ENCODE measurements at places on chromosomes 2 and 18. TPM values are rescaled to one million over a fixed set of nuclear protein-coding genes. Genes with fewer than 3 reads are reported as not detected.

Gene GALR1
- polyA plus RNA-seq: under 0.01 TPM

DNA sequence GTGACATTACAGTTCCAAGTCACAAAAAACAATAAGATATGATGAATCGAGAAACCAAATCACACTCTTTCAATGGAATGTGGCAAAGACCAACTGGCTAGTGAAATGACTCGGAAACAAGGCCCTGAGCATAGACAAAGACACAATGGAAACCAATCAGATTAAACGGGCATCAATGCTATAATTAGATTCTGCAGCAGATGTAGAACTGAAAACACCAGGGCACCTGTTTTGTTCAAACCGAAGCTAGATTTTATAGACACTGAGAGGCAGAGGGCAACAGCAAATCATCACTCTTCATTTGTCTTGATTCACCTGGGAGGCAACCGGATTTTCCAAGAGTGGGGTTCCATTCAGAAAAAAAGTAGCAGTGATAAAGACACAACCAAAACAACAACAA lies 92.8 kb upstream of the BARD1 start:
- DNase-seq: no peak

DNA sequence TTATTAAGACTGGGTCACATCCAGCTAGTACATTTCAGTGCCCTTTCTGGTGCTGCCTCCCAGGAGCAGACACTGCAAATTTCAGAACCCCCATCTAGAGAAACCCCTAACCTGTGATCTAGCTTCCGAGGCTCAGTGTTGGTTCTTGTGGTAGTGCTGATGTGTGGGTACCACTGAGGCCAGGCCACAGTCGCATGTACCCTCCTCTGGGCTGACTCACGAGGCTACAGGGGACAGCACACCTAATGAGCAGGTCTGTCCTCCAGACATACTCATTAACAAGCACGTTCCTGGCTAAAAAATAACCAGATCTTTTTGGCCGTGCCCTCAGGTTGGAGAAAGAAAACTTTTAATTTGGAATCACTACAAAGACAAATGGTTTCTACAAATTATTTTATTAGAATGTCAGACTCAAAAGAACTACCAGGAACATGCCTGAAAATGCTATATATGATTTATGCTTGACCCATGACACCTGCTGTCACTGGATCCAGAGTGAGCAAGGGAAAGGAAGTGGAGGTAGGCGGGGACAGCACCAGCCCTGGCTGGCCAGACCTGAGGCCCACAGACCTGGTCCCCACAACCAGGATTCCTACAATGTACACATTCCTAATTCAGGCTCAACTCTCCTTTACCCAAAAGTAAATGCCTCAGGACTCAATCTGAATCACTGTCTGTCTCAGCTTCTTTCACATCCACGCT lies 8.5 kb downstream of the CIAO1 start:
- DNase-seq: no peak

GRCh38 chr2:202178346-202178958 lies 59.9 kb downstream of the SUMO1 start:
- DNase-seq: peak; percentile 59

- DNase-seq: no peak
Measured at GRCh38 chr2:138267161-138267901, 234.2 kb upstream of the SPOPL start.

Gene CHRND
- not detected for polyA plus RNA-seq

GRCh38 chr18:78603102-78603983 lies 376.3 kb upstream of the SALL3 start:
- no peak for DNase-seq

Gene NEB
- 0.99 TPM for polyA plus RNA-seq

DNA sequence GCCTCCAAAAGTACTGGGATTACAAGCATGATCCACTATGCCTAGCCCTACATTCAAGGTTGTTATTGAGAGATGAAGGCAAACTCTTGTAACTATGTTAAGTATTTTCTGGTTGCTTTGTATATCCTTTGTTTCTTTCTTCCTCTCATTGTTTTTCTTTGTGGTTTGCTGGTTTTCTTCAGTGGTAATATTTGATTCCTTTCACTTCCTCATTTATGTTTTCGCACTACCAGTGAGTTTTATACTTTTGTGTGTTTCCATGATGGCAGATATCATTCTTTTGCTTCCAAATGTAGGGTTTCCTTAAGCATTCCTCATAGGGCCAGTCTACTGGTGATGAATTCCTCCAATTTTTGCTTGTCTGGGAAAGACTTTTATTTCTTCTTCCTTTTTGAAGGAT lies 90.2 kb downstream of the NCK2 start:
- no peak for DNase-seq

Gene NEUROD1
- 8.7 TPM for polyA plus RNA-seq

Gene NAT8
- polyA plus RNA-seq: 0.09 TPM

DNA sequence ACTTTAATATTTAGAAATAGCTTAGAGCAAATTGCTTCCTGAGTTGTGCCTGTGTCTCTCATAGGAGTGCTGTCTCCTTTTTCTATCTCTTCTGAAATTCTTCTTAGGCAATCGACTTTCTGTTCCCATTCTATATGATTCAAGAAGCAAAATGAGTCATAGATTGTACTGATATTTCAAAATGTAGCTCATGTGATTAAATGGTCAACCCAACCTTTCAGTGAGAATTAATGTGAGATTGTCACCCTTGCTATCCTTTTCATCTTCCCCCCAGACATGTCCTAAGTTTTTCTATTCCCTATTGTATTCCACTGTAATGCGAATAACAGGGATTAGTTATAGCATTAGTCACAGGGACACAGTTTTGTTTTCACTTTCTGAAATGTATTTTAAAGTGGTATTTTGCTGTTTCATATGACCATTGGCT lies 413.6 kb downstream of the THSD7B start:
- DNase-seq: no peak

Gene IRS1
- 4.0 TPM for polyA plus RNA-seq

DNA sequence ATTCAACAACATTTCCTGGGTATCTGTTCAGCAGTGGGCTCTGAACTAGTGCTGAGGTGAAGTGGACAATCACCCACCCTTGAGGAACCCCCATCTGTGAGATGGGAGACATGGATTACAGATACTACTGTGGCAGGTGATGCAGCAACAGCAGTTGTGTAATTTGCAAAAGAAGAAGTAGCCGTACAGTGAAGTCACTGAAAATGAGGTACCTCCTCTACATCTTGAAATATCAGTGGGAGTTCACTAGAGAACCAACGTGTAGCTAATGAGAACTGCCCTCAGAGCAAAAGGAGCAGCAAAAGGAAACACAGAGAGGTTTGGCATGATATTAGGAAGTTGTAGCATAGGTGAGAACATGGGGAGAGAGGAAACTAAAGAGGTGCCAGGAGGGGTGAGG lies 41.3 kb downstream of the VSNL1 start:
- no peak for DNase-seq

- DNase-seq: no peak
Measured at GRCh38 chr18:60684843-60685513, 312.4 kb upstream of the MC4R start.

GRCh38 chr2:43041173-43041591 lies 185.2 kb downstream of the ZFP36L2 start:
- DNase-seq: no peak

Gene NR4A2
- 4.1 TPM for polyA plus RNA-seq

DNA sequence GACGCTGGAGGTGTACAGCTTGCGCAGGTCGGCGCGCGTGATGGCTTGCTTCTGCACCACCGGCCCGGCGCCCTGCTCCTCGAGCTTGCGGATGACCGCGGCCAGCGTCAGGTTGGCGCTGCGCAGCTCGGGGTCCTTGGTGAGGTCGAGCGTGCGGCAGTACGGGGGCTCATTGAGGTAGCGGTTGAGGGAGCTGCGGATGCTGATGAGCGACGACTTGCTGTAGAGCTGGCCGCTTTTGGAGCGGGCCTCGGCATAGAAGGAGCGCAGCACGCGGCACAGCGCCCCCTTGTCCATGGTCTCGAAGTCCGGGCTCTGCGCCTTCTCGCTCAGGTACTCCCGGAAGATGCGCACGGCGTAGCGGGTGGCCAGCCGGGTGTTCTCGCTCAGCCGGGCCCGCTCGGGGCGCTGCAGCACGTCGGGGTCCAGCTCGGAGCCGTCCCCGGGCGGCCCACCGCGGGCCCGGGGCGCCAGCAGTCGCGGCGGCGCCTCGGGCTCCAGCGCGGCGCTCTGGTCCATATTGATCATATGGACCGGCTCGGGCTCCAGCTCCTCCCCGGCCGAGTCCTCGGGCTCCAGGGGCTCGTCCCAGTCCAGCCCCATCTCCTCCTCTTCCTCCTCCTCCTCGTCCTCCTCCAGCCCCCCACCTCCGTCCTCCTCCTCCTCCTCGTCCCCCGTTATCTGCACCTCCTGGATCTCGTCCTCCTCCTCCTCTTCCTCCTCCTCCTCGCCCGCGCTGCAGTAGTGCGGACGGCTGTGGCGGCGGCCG lies 523 bp downstream of the KCTD1 start:
- DNase-seq: peak; percentile 77

Gene UGT1A4
- not detected for polyA plus RNA-seq

Gene ITGB1BP1
- polyA plus RNA-seq: 27.2 TPM

- DNase-seq: no peak
Measured at GRCh38 chr2:100135415-100135814, 7.0 kb downstream of the AFF3 start.

Gene SGO2
- 0.27 TPM for polyA plus RNA-seq

DNA sequence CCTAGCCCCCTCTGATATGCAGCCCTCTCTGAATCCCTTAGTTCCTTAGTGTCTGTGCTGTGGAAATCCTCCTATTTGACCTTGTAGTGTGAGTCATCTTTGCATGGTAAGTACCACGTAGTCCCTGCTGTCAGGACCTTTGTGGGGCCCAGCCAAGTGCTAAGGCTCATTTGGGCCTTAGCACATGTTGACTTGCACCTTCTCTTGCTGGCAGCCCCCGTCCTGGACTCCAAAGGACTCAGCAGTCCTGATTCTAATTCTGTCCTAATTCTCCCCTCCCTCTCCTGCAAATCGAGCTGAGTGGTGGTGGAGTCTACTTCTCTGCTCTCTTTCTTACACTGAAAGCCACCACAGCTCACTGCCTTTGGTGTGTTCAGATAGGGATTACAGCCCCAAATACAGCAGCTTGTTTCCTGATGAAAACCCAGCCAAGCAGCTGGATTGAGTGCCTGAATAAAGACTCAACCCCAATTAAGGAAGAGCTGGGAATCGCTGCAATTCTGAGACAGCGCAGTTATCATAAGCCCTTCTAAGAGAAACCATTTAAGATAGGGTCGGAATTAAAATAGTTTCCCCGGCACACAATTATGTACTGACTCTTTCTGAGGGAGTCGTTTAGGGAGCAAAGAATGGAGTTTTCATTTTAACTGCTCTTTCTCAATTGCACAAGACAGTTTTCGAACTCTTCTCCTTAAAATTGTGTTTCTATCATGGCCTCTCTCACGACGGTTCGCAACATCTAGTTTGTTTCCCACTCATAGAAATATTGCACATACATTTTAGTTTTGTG lies 215.6 kb upstream of the TNP1 start:
- no peak for DNase-seq

DNA sequence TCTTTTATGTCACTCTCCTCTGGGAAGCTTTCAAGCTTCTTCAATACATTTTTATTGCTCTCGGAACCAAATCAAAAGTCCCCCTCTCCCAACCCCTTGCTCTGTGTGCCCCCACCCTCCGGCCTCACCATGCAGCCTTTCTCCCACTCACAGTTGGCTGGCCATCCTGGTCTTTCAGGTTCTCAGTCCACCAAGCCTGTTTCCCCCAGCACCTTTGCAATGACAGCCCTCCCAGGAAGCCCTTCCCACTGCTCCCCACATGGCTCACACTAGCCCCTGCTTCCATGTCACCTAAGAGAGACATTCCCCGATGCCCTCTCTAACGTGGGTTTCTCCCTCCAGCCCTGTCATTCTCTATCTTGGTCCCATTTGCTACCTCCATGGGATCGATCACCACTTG lies 266.6 kb downstream of the SRBD1 start:
- DNase-seq: no peak

DNA sequence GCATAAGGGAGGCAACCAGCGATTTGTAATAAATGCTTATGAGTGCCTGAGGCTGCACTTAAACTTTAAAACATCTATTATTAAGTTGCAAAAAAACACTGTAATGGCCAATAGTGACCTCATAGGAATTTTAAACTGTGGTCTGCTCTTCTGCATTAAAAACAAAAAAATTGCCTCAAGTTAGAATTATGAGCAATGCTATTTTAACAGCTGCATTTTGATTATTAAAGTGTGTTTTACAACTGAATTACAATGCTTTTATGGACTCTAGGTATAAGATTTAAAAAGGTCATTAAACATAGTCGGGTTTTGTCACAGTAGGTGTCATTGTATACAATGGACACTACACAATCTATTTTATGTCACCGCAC lies 528.7 kb upstream of the FANCL start:
- no peak for DNase-seq

DNA sequence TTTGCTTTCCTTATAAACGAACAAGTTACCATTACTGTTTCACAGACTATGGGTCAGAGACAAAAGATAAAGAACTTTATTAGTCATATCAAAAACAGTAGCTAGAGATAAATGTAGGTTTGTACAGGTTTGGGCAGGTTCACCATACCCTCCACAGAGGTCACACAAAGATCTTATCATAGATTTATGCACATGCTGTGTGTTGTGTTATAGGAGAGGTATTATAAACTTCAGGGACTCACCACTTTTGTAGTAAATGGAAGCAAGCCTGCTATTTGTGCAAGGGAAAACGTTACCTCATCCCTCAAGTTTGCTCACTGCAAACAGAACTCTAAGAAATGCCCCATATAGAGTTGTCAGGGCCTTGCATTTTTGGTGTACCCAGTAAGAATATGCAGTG lies 584.5 kb upstream of the LRRTM1 start:
- no peak for DNase-seq

DNA sequence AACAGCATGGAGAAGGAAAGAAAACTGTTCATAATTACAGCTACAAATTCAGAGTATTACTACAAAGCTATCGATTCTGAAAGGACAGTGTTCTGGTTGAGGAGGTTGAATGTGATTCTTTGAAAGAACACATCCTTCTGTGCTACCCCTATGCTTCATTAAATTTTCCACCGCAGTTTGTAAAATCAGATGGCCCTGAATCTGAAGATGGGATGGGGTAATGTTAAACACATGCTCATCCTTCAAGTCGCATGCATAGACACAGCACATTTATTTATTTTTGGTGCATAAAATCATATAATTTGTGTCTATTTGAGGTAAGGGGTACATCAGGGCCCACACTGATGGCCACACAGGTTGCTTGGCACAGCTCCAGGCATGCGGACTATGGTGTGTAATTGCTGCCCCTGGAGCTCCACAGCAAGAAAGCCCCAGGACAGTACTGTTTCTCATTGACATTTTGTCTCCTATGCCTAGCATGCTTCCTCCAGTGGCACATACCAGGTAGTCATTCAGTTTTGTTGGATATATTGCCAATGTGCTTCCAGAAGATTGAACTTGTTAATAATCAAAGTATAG lies 238.8 kb upstream of the TANK start:
- DNase-seq: no peak

Gene TDRD15
- not detected for polyA plus RNA-seq

Data from pancreas (tissue), 10 donors.